ENCODE measurements at places on chromosomes 7 and 10.

GRCh38 chr7:7489546-7489945 is 46.1 kb downstream of the COL28A1 start:
- DNase-seq = no peak

- DNase-seq = no peak
Observed at GRCh38 chr10:1526436-1527055, 210.8 kb downstream of the ADARB2 start.

GRCh38 chr7:45267262-45267661 is 109.7 kb downstream of the RAMP3 start:
- DNase-seq = no peak

DNA sequence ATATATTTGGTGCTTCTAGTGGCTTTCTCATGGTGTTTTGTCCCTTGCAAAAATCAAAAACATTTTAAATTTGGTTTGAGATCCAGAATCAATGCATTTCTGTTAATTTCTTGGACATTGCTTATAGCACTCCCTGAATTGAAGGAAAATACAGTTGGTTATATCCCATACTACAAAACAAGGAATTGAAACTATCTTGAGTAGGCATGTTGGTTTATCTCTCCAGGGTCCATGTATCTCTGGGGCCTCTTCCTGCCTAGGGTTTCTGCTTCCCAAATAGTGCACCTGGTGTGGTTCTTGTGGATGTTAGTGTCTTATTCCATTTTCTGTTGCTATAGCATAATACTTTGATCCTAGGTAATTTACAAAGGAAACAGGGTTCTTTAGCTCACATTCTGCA is 212.4 kb downstream of the CAMK1D start:
- DNase-seq = no peak

DNA sequence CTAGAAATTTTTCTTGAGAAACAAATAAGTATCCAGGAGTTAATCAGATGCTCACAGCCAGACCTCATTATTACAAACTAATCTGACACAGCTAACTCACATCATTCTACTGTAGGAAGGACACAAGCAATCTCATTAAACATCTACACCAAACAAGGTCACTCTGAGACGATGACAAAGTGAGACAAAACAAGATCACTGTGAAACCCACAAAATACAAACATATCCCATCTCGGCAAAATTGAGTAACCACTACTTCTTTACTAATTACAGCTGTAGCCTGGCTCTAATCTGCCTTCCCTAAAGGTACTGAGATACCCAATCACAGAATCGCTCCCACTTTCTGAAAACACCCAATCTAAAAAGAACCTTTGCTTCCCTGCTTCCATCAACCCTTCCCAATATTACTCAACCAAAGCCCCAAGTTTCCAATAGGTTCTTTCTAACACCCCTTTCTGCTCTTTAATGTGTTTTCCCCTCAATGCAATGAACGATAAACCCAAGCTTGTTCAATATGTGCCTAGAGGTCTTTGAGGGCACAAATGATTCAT is 26.9 kb downstream of the CCDC6 start:
- DNase-seq = no peak

- DNase-seq = peak; percentile 53
Observed at GRCh38 chr7:111753968-111754367, 191.7 kb upstream of the IMMP2L start.

- DNase-seq = no peak
Observed at GRCh38 chr7:87151002-87151728, 1.1 kb upstream of the DMTF1 start.

GRCh38 chr7:9102846-9103245 is 669.4 kb downstream of the NXPH1 start:
- no peak for DNase-seq

GRCh38 chr7:22267930-22268615 is 88.9 kb downstream of the RAPGEF5 start:
- no peak for DNase-seq

GRCh38 chr10:128873411-128874054 is 593.5 kb upstream of the MGMT start:
- no peak for DNase-seq

All from globus pallidus (tissue), 1 donor.